ENCODE measurements at places on chromosomes 11 and 22. TPM values are rescaled to one million over a fixed set of nuclear protein-coding genes. Genes with fewer than 3 reads are reported as not detected.

DNA sequence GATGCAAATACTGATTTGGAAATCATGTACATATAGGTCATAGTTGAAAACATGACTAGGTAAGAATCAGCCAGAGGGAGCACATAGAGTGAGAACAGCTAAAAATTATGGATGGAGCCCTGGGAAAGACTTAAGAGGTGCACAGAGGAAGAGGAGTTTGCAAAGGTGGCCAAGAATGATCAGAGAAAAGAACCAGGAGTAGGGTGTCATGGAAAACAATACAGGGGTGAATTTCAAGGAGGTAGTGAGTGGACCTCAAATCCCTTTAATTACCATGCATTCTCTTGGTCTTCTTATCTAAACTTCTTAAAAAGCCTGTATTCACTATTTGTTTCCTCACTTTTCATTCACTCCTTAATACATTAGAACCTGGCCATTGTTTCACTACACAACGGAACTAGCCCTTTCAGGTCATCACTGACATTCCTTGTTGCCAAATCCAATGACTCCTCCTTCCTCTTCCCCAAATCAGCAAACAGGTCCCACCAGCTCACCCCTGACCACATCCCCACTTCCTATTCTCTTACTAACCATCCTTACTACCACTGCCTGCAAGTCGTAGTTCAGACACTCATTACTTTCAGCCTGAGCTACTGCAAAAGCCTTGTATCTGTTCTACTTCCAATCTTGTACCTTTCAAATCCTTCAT is 22.6 kb downstream of the BUD13 start:
- H3K36me3 ChIP-seq = peaks cover 34% of the 10 kb centered on the region
- no peak overlapping the region for H3K4me3 ChIP-seq
- no peaks in the 10 kb centered on the region for H3K4me1 ChIP-seq
- no peaks in the 10 kb centered on the region for H3K27me3 ChIP-seq
- no peak overlapping the region for H3K27ac ChIP-seq

DNA sequence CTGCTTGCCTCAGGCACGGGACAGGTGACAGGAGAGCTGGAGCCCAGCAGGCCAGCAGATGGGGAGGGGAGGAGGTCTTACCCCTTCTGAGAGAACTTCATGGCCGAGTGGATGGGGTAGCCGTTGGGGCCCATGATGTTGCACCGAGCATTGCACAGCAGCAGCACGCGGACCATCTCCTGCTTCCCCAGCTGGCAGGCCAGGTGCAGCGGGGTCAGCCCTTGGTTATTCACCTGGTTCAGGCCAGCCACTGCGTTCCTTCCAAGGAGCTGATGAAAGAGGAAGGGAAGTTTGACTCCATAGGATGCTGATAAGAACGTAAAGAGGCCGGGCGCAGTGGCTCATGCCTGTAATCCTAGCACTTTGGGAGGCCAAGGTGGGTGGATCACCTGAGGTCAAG is 29.4 kb upstream of the BAIAP2L2 start:
- peaks cover 11% of the 10 kb centered on the region for H3K36me3 ChIP-seq
- no peak overlapping the region for H3K4me3 ChIP-seq

- peak; percentile 30 for DNase-seq
- H3K36me3 ChIP-seq = peaks cover 11% of the 10 kb centered on the region
- peak overlapping the region; percentile 91 for H3K4me3 ChIP-seq
- H3K27ac ChIP-seq = peak overlapping the region; percentile 76
- no peaks in the 10 kb centered on the region for H3K27me3 ChIP-seq
Observed at GRCh38 chr11:64810891-64811272, 531 bp upstream of the MEN1 start.

- H3K36me3 ChIP-seq = no peaks in the 10 kb centered on the region
- H3K4me3 ChIP-seq = no peak overlapping the region
- no peak for DNase-seq
- H3K27me3 ChIP-seq = no peaks in the 10 kb centered on the region
Observed at GRCh38 chr11:34308049-34308912, 49.5 kb downstream of the ABTB2 start.

DNA sequence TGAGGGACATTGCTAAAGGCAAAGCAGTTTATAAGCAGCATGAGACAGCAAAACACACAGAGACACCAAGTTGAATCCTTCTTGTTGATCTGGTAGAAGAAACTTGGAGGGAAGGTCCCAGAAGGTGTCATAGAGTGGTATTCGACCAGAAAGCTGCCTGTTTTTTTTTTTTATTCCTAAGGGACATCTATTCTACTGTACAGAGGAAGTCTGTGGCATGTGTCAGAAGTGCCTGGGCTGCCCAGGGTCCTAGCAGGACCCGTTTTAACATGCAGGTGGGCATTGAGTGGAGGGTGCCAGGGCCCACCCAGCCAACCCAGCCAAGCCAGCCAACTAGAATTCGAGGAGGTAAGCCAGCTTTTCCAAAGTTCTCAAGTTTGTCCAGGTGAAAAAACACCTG is 68.0 kb upstream of the ATXN10 start:
- no peaks in the 10 kb centered on the region for H3K27me3 ChIP-seq
- H3K36me3 ChIP-seq = peaks cover 3% of the 10 kb centered on the region
- H3K4me1 ChIP-seq = peaks cover 17% of the 10 kb centered on the region
- no peak overlapping the region for H3K27ac ChIP-seq

Gene ADAMTS15
- 3.7 TPM for total RNA-seq

GRCh38 chr22:46072110-46072881 is 78.0 kb upstream of the PPARA start:
- peak overlapping the region; percentile 61 for H3K4me3 ChIP-seq
- H3K27me3 ChIP-seq = peaks cover 60% of the 10 kb centered on the region
- peak; percentile 63 for DNase-seq
- no peak overlapping the region for H3K27ac ChIP-seq
- H3K4me1 ChIP-seq = peaks cover 35% of the 10 kb centered on the region

DNA sequence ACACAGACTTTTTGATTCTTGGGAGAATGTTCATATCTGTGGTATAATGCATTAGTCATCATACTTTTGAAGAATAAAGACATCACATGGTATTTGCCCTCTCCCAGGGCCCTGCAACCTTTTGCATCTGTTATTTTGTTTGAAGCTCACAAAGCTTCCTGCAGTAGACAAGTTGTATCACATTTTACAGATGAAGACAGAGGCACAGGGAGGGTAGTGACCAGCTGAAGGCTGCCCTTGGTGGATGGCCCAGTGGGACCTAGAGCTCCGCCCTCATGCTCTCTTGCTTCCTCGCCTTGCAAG is 66.4 kb downstream of the UBASH3B start:
- no peaks in the 10 kb centered on the region for H3K36me3 ChIP-seq
- H3K4me3 ChIP-seq = no peak overlapping the region
- H3K4me1 ChIP-seq = peaks cover 27% of the 10 kb centered on the region
- no peaks in the 10 kb centered on the region for H3K27me3 ChIP-seq
- peak overlapping the region; percentile 66 for H3K27ac ChIP-seq
- DNase-seq = no peak

Gene OR5A1
- total RNA-seq = not detected

Gene F2
- 0.73 TPM for total RNA-seq

Gene SYT9
- total RNA-seq = 1.7 TPM

- no peak for DNase-seq
- no peaks in the 10 kb centered on the region for H3K27me3 ChIP-seq
- no peaks in the 10 kb centered on the region for H3K36me3 ChIP-seq
- no peak overlapping the region for H3K27ac ChIP-seq
- no peaks in the 10 kb centered on the region for H3K4me1 ChIP-seq
- no peak overlapping the region for H3K4me3 ChIP-seq
Observed at GRCh38 chr11:88779577-88779976, 286.2 kb downstream of the GRM5 start.

- peaks cover 22% of the 10 kb centered on the region for H3K36me3 ChIP-seq
- H3K27me3 ChIP-seq = no peaks in the 10 kb centered on the region
- peak overlapping the region; percentile 94 for H3K27ac ChIP-seq
- peaks cover 22% of the 10 kb centered on the region for H3K4me1 ChIP-seq
- DNase-seq = no peak
Observed at GRCh38 chr22:41513391-41513790, 30.9 kb downstream of the POLR3H start.

DNA sequence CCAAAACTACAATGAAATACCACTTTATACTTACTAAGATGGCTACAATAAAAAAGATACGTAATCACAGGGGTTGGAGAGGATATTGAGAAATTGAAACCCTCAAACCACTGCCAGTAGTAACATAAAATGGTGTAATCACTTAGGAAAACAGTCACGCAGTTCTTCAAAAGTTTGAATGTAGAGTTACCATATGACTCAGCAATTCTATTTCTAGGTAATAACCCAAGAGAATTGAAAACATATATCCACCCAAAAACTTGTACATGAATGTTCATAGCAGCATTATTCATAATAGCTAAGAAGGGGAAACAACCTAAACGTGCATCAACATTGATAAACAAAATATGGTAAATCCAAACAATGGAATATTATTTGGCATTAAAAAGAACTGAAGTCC is 24.4 kb upstream of the PSMA1 start:
- H3K36me3 ChIP-seq = no peaks in the 10 kb centered on the region
- peaks cover 23% of the 10 kb centered on the region for H3K4me1 ChIP-seq
- H3K4me3 ChIP-seq = no peak overlapping the region
- no peak for DNase-seq
- H3K27ac ChIP-seq = no peak overlapping the region

GRCh38 chr22:44500599-44500998 is 2.6 kb upstream of the RTL6 start:
- H3K27ac ChIP-seq = no peak overlapping the region
- H3K27me3 ChIP-seq = peaks cover 10% of the 10 kb centered on the region
- peaks cover 10% of the 10 kb centered on the region for H3K4me1 ChIP-seq
- DNase-seq = no peak
